ENCODE measurements at places on chromosomes 1 and 21.

GRCh38 chr1:12450756-12451559, 167.1 kb downstream of the DHRS3 start:
- DNase-seq: no peak

DNA sequence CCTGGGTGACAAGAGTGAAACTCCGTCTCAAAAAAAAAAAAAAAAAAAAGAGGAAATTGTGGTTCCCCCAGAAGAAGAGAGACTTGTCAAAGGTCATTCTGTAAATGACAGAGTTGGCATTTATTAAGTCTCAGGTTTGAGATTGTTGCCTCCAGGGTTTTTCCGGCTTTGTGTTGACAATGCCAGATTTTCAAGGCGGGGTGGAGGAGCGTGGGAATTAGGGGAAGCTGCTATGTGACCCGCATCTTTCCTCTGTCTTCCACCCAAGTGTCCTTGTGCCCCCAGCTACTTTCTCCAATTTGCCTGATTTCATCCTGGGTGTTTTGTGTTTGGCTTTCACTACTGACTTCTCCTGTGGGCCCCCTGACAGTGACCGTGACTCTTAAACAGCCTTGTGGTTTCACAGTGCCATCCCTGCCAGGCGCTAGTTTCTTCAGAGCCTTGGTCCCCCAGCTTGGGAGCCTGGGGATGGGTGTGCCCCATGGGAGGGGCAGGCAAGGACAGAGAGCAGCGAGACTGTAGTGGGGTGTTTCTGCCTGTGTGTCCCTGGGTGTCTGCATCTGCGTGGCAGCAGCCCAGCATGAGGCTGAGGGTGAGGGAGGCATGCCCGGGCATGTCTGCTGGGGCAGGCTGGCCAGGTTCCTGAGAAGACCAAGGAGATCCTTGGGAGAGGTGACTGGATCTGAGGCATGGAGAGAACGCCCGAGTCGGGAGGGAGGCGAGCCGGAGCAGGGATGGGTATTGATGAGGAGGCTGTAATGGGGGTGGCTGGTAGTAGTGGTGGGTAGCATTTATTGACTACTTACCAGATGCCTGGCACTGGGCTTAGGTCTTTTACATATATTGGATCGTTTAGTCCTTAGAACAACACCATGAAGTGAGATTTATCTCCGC, 46.3 kb downstream of the IER5 start:
- DNase-seq: peak; percentile 86

DNA sequence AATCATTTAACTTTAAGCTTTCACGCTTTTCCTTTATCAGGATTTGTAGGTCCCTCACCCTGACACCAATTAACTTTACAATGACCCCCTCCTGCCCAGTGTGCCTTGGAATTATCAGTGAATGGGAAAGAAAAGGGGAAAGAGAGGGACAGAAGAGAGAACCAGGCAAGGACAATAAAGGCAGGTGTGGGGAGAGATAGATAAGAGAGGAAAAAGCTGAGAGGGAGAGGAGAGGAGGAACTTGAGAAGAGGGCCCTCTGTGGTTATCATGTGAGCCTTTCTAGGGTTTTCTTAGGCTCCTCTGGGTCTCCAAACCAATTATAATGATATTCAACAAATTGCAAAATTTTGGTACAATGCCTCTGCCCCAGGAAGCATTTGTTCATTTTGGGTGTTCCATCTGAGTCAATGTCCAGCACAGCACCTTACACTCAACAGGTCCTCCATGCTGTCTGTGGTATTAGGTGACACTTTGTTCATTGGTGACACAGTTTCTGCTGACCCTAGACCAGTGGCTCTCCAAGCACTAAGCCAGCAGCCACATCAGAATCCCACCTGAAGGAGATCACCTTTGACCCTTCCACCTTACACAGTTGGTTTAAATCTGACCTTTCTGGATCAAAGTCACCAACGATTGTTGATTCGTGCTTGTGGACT, 14.2 kb downstream of the AKNAD1 start:
- no peak for DNase-seq

DNA sequence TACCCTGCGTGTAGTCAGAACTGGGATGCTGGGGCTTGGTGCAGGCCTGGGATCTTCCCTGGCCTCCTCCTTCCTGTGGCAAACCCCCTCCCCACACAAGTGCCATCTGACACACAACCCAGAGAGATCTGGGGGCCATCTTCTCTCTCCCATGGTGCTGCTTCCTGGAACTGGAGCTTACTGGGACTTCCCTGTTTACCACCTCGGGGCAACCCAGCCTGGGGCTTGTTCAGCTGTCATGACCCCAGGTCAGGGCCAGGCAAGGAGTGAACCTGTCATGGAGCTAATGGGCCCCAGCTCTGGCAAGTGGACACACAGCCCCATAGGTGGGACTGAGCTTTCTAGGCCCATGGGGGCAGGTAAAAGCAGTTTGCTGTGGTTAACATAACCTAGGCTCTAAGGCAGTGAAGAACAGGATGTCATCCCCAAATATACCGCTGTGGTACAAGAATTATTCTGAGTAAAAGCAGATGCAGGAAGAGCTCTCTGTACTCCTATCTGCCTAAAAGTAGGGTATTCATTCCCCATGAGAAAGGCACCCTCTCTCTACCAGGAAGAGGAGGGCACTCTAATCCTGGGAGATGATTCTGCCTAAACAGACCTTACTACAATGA, 2.4 kb downstream of the TRIM11 start:
- no peak for DNase-seq

DNA sequence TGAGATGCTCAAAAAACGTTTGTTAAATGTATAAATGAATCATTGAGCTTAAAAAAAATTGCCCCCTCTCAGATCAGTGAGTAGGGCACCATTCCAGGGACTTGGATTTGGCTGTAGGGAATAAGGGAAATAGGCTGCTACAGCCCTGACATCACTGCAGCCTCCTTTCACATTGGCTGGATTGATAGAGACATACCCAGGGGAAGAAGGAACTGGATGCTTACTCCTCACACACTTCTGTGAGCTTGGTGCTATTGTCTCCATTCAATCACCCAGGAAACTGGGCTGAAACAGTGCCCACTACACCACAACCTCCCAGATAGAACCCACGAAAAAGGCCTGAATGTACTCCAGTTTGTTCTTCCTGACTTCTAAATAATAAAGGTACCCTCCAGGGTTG, 87.2 kb downstream of the TGFBR3 start:
- DNase-seq: no peak

DNA sequence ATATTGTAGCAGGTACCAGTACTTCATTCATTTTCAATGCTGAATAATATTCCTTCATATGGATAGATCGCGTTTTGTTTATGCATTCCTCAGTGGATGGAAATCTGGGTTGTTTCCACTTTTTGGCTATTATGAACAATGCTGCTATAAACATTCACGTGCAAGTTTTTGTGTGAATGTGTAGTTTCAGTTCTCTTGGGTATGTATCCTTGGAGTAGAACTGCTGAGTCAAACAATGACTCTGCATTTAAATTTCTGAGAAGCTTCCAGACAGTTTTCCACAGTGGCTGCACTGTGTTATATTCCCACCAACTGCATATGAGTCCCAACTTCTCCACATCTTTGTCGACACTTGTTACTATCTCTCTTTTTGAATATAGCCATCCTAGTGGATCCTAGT, 138.0 kb upstream of the KLHDC7A start:
- DNase-seq: no peak

- no peak for DNase-seq
Measured at GRCh38 chr21:35529171-35529863, 480.2 kb upstream of the RUNX1 start.

DNA sequence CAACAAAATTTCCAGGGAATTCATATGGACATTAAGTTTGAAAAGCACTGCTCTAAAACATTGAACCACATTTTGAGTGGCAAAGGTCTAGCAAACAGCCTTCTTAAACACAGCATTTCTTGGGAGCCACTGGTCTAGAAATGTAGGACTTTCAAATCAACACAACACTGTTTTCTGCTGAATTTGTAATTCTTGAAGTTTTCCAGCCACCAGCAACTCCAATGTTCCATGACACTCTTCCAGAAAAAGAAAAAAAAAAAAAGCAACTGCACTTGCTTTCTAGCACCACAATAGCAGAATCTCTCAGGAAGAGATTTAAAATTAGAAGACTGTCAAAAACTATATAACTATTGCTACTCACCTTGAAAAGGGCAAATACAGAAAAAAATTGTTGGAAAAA, 4.5 kb downstream of the SYDE2 start:
- no peak for DNase-seq

DNA sequence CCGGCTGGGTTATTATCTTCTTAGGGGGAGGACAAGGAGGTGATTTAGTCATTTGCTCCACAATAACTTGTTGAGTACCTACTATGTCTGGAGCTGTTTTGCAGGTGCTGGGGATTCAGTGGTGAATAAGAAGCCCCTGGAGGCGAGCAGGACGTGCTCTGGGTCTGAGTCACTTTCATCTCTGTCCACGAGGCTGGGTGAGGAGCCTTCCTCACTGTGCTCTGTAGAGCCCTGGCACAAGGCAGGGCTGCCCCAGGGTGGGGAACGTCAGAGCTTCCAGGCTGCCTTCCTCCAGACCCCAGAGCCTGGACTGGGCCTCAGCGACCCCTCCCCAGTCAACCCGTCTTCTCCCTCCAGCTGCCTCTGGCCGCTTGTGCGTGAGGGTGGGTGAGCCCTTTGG, 2.5 kb upstream of the PADI6 start:
- peak; percentile 46 for DNase-seq

DNA sequence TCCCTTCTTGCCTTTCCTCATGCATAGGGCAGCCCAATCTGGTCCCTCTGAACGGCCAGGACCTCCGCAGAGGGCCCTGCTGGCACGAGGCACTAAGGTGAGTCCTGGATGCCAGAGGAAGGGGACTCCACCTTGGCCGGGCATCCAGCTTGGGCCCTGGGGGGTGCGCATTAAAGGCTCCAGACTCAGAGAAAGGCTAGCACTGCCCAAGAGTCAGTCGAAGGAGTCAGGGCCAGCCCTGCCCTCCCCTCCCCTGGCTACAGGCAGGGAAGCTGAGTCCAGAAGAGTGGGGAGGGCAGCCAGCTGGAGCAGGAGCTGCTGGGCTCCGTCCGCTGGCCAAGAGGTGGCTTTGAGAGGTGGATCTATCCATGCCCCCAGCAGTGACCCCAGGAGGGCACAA, 2.8 kb upstream of the EFNA4 start:
- DNase-seq: no peak

- DNase-seq: no peak
Measured at GRCh38 chr1:31742462-31743212, 21.5 kb downstream of the ADGRB2 start.

DNA sequence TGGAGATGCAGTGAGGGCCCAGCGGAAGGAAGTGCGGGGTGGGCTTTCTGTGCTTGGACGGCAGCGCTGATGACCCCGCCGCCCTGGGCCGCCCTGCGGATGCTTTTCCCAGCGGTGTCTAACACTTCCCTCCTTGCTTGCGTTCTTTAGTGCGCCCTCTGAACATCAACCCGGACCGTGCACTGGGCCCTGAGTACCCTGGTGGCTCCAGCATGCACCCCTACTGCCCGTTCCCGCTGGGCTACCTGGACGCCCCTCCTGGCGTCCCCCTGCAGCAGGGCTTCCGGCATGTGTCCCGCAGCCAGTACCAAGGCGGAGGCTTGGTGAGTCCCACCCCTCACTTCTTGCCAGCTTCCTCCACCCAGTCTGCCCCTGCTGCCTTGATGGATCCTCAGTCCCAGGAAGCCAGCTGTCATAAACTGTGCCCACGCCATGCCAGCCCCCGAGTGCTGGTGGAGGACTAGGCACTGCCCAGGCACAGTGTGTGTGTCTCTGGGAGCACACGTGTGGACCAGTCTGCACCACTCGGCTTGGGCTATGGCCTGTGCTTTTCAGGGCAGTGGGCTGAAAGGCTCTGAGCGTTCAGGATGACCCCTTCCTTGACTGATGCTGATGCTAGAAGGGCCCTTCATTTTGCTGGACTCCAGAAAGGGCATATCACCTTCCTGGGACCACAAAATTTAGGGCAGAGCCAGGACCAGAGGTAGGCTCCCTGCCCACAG, 2.3 kb downstream of the DMRTB1 start:
- no peak for DNase-seq

DNA sequence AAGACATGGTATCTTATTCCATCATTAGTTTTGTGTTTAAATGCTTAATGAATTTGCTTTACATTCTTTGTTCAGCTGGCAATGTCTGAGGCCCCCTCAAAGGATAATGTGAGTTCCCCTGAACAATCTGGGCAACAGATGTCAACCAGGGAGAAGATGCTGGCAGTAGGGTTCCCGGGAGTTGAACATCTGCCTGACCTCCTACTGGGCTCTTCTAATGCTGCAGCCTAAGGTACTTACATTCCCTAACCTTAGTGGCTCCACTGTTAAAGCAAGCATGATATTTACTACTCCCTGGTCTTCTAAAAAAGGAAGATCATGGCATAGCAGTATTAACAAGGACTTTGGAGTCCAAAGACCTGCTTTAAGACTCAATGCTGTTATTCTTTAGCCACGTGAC, 574.9 kb upstream of the NR5A2 start:
- no peak for DNase-seq

GRCh38 chr1:17893891-17894631, 138.9 kb downstream of the ACTL8 start:
- no peak for DNase-seq

DNA sequence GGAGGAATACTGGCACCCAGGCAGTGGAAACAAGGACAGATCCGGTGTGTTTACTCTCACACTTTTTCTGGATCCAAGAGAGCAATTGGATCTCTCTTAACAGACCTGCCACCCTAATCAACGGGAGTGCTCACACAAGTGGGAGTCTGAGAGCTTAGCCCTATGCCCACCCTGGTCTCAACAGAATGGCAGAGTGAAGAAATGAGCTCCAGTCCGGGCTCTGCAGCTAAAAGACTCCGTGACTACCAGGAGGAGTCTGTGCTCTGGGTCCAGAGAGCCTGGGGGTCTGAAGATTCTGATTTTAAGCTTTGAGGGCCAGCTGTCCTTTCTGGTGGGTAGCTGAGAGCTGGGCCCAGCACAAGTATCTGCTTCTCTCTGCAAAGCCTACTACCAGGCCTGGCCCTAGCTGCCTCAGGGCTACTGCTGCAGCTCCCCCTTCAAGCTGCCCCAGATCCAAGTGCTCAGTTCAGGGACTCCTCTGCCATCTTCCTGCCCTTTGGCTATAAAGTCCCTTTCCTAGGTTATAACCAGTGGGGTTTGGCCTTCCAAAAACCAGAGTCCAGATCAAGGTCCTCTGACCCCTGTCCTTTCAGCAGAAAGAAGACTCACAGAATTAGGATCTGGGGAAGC, 3.9 kb downstream of the S100A9 start:
- DNase-seq: no peak

- DNase-seq: no peak
Measured at GRCh38 chr1:101293461-101294051, 56.7 kb downstream of the S1PR1 start.

GRCh38 chr1:169044296-169044695, 62.2 kb upstream of the ATP1B1 start:
- no peak for DNase-seq

Measured in AG08395 (cell line).